ENCODE measurements at places on chromosomes 2 and 18. TPM values are rescaled to one million over a fixed set of nuclear protein-coding genes. Genes with fewer than 3 reads are reported as not detected.

The GPR155 gene
- total RNA-seq = 7.6 TPM

DNA sequence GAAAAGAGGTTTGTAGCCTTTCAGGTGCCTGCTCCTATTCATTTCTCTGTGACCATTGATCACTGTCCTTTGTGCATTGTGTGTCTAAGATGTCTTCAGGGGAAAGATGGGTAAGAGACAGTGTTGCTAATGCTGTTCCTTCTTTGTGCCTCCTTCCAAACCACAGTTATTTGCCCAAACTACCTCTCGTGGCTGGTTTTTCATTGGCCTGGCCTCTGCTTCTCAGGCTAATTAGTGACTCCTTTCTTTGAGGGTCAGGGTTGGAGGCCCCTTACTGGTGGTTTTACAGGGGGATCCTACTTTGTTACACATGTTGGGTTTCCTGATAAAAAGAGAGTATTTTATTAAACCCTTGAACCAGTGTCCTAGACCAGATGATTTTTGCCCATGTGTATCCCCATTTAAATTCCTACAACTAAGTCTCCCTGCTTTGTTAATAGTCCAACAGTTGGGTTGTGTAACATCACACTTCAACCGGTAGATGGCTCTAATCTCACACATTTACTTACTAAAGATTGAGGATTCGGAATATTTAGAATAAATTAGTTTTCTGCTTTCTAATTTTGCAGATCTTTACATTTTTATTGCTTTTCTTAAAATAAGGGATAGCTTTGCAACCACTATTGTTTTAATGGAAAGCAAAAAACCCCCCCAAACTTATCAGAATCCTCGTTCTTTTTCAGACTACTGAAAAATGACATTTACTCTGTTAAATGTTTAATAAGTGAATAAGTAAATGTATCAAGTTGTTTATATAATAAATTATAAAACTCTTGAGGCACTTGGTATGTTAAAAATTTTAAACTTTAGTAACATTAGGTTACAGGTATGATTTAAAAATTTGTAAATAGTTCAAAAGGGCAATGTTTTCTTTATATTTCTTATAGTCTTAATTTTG lies 2.4 kb downstream of the MARS2 start:
- H3K36me3 ChIP-seq = peaks cover 2% of the 10 kb centered on the region
- no peaks in the 10 kb centered on the region for H3K27me3 ChIP-seq
- H3K4me1 ChIP-seq = peaks cover 7% of the 10 kb centered on the region
- no peak for DNase-seq
- no peak overlapping the region for H3K27ac ChIP-seq

The DNAH7 gene
- 15.7 TPM for total RNA-seq

GRCh38 chr18:61079714-61080113 lies 253.5 kb upstream of the CDH20 start:
- no peaks in the 10 kb centered on the region for H3K36me3 ChIP-seq
- no peaks in the 10 kb centered on the region for H3K4me1 ChIP-seq
- H3K4me3 ChIP-seq = no peak overlapping the region
- no peak overlapping the region for H3K27ac ChIP-seq
- no peak for DNase-seq

DNA sequence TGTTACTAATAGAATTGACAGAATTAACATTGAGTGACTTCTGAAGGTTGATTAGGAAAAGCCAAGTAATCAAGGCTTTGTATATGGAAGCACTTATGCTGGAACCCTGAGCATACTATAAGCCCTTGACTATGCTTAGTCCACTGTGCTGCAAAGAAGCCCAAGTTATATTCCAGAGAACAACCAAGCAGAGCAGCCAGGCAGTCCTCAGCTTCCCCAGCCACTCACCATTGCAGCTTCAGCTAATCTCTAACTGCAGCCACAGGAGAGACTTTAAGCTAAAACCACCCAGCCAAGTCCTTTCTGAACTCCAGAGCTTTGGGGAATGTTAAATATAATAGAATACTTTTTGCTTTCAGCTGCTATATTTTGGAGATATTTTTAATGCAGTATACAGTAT lies 164.4 kb upstream of the VWC2L start:
- no peak overlapping the region for H3K27ac ChIP-seq
- no peak overlapping the region for H3K4me3 ChIP-seq
- no peaks in the 10 kb centered on the region for H3K27me3 ChIP-seq
- no peak for DNase-seq
- no peaks in the 10 kb centered on the region for H3K36me3 ChIP-seq
- no peaks in the 10 kb centered on the region for H3K4me1 ChIP-seq

DNA sequence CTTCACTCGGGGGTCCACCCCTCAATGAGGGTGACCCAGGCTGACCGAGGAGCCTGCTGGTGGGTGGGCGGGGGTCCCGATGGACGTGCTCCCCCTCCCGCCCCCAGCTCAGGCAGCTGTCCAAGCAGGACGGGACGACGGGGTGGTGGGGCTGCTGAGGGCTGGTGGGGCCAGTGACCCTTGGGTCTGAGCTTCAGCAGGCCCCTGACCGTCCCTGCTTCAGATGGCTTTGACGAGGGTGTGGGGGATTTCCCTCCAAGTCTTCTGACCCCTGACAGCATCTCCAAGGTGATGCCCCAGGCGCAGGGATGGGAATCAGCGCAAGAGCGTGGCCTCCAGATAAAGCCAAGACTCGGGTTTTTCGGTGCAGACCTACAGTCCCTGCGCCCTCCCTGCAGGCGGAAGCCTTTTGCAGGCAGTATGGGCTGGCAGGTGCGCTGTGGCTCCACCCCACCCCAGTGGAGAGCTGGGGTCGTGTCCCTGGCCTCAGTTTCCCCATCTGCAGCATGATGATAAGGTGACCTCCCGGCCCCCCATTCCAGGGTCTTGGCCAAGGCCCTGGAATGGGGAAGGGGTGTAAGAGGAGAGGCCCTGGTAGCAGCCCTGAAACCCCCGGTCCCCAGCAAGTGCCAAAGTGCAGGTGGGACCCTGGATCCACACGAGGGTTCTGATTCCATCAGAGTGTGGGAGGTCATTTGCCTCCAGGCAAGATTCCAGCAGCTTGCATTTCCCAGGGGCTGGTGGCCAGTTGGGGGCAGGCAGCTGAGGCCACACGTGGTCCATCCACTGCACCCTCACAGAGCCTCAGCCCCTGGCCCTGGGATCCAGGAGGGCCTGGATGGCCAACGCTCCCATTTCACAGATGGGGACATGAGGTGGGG lies 8.7 kb downstream of the CROCC2 start:
- H3K4me3 ChIP-seq = no peak overlapping the region
- no peaks in the 10 kb centered on the region for H3K36me3 ChIP-seq
- no peak for DNase-seq

The NCOA1 gene
- total RNA-seq = 41.5 TPM

GRCh38 chr2:202278944-202279343 lies 13.4 kb downstream of the NOP58 start:
- no peak overlapping the region for H3K4me3 ChIP-seq
- H3K4me1 ChIP-seq = no peaks in the 10 kb centered on the region
- H3K27ac ChIP-seq = no peak overlapping the region
- peaks cover 20% of the 10 kb centered on the region for H3K36me3 ChIP-seq
- DNase-seq = peak; percentile 27
- no peaks in the 10 kb centered on the region for H3K27me3 ChIP-seq

- no peak overlapping the region for H3K27ac ChIP-seq
- H3K27me3 ChIP-seq = no peaks in the 10 kb centered on the region
- peaks cover 6% of the 10 kb centered on the region for H3K4me1 ChIP-seq
Observed at GRCh38 chr2:190849774-190850173, 30.8 kb upstream of the GLS start.

- no peak overlapping the region for H3K27ac ChIP-seq
- no peaks in the 10 kb centered on the region for H3K4me1 ChIP-seq
Observed at GRCh38 chr2:133433455-133434451, 134.5 kb downstream of the NCKAP5 start.

DNA sequence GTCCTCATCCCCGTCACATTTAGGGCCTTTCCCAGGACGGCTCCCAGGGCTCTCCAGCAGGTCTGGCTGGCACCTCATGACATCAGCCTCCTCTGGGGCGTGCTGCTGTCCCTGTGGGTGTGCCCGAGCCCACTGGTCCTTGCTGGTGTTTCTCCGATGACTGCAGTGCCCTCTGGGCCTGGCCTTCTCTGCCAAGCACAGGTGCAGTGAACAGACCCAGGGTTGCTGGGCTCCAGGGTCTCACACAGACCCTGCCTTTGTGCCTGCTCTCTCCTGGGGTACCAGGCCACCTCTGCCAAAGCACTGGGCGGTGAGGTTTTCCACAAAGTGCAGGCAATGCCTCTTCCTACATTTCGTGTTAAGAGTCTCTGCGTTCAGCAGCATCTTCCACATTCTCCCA lies 246.1 kb downstream of the ACKR3 start:
- no peak overlapping the region for H3K4me3 ChIP-seq
- no peak overlapping the region for H3K27ac ChIP-seq
- no peaks in the 10 kb centered on the region for H3K27me3 ChIP-seq
- no peaks in the 10 kb centered on the region for H3K36me3 ChIP-seq
- no peak for DNase-seq

GRCh38 chr2:72533765-72534164 lies 292.1 kb downstream of the EXOC6B start:
- H3K4me1 ChIP-seq = no peaks in the 10 kb centered on the region
- no peaks in the 10 kb centered on the region for H3K36me3 ChIP-seq
- no peak for DNase-seq
- no peak overlapping the region for H3K27ac ChIP-seq
- H3K27me3 ChIP-seq = no peaks in the 10 kb centered on the region

- H3K27me3 ChIP-seq = no peaks in the 10 kb centered on the region
- H3K27ac ChIP-seq = no peak overlapping the region
- no peak for DNase-seq
- no peak overlapping the region for H3K4me3 ChIP-seq
- no peaks in the 10 kb centered on the region for H3K4me1 ChIP-seq
Observed at GRCh38 chr18:70442933-70443332, 154.1 kb downstream of the SOCS6 start.

DNA sequence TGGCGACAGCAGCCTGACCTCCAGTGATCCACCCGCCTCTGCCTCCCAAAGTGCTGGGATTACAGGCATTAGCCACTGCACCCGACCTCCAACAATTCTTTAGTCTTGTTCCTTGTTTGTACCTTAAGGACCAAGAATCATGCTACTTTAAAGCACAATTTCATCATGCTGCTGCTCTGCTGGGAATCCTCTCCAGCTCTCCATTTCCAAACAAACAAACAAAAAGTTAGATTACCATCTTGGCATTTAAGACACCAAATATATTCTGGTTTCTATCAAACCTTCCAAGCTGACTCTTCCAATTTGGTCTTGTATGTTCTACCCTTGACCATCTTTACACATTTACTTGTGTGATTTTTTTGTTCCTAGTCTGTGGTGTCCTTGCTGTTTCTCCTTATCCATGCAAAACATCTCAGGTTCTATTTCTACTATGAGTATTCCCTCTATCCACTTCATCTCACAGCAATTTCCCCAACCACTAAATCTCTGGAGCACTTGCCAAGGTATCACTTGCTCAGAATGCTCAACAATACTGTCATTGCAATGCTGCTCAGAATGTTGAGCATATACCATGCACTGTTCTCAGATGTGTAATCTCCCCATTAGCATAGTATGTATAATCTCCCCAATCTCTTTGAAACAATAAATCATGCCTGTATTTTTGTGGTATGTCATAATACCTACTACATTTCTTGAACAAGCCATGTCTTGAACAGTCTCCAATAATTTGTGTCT lies 73.2 kb upstream of the GALNT5 start:
- H3K27ac ChIP-seq = no peak overlapping the region
- no peak overlapping the region for H3K4me3 ChIP-seq
- H3K27me3 ChIP-seq = no peaks in the 10 kb centered on the region
- DNase-seq = no peak

DNA sequence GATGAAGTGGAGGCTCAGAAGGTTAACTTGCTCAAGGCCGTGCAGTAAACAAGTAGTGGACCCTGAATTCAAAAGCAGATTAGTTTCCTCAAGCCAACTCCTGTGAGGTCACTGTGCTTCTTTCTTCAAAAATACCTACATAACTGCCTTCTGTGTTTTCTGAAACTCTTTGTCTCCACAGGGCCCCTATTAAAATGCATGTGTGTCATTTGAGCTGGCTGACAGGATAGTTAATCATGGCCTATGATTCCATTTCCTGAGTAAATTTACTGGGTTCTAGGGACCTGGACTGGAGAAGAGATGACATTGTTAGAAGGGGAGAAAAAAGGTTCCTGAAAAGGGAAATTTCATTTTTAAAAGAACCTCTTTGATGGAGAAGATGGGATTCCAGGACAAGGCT lies 12.9 kb upstream of the DTNA start:
- H3K27ac ChIP-seq = no peak overlapping the region
- no peaks in the 10 kb centered on the region for H3K4me1 ChIP-seq
- no peaks in the 10 kb centered on the region for H3K27me3 ChIP-seq
- H3K36me3 ChIP-seq = no peaks in the 10 kb centered on the region
- DNase-seq = no peak

DNA sequence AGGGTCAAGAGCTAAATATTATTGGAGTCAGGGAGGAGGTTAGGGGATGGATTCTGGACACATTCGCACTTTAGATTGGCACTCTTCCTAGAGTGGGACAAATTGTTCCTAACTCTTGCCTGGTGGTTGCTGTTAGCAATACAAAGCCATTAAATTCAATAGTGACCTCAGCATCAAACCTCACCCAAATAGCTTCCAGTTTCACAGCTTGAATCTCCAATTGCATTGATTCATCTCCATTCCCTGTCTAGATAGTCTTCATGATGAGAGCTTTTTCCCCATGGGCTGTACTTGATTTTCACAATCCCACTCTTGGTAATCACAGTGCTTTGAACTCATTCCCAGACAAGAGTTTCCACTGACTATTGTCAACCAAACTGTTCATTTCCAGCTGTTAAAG lies 585.9 kb upstream of the SYT4 start:
- no peaks in the 10 kb centered on the region for H3K36me3 ChIP-seq
- H3K27me3 ChIP-seq = no peaks in the 10 kb centered on the region
- no peaks in the 10 kb centered on the region for H3K4me1 ChIP-seq
- DNase-seq = no peak

- no peak overlapping the region for H3K27ac ChIP-seq
- no peaks in the 10 kb centered on the region for H3K36me3 ChIP-seq
- no peak for DNase-seq
- no peaks in the 10 kb centered on the region for H3K4me1 ChIP-seq
- H3K27me3 ChIP-seq = no peaks in the 10 kb centered on the region
Observed at GRCh38 chr2:83959266-83959665, 499.8 kb downstream of the SUCLG1 start.

DNA sequence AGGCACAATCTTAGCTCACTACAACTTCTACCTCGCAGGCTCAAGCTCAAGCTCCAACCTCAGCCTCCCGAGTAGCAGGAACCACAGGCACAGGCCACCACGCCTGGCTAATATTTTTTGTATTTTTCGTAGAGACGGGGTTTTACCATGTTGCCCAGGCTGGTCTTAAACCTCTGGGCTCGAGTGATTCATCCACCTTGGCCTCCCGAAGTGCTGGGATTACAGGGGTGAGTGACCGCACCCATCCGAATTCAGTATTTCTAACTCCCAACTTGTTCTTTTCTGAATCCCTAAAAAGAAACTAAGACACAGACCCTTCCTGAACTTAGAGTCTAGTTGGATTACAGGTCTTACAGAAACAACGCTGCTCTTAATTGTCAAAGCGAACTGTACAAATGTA lies 32.3 kb upstream of the ACSL3 start:
- H3K4me1 ChIP-seq = no peaks in the 10 kb centered on the region
- no peaks in the 10 kb centered on the region for H3K27me3 ChIP-seq
- no peak overlapping the region for H3K4me3 ChIP-seq
- no peak overlapping the region for H3K27ac ChIP-seq
- DNase-seq = no peak
